ENCODE measurements at places on chromosomes 16 and 17.

DNA sequence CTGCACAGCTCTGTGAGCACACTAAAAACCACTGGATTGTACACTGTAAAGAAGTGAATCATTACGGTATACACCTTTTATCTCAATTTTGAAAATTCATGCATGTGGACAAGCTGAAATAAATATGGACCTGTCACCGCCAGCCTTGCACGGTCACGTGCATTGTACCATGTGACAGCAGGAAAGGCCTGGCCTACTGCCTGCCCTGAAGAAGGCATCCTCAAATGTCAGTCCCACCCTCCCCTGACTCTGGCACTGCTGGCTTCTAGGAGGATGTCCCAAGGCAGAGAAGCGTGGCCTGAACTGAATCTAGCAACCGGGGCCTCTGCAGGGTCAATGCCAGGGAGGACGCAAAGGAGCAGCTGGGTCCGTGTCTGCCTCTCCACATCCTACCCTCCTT is 34.6 kb downstream of the SLC38A8 start:
- no peak for DNase-seq

DNA sequence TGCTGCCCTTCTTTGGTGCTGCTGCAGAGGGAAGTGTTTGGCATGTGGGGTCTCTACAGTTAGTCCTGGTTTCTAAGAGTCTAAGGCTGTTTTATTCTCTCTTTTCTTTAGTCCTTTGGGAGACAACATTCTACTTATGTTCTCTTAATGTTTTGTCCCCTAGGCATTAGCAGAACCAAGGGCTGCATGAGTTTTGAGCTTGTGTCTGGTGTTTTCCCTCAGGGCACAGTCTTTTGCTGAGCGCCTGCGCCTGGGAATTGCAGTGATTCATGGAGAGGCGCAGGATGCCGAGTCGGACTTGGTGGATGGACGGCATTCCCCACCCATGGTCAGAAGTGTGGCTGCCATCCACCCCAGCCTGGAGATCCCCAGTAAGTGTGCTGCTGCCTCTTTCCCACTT is 41.1 kb upstream of the SLC5A10 start:
- DNase-seq: no peak

- no peak for DNase-seq
These were observed 186.3 kb upstream of the GSE1 start for GRCh38 chr16:85426806-85427205.

DNA sequence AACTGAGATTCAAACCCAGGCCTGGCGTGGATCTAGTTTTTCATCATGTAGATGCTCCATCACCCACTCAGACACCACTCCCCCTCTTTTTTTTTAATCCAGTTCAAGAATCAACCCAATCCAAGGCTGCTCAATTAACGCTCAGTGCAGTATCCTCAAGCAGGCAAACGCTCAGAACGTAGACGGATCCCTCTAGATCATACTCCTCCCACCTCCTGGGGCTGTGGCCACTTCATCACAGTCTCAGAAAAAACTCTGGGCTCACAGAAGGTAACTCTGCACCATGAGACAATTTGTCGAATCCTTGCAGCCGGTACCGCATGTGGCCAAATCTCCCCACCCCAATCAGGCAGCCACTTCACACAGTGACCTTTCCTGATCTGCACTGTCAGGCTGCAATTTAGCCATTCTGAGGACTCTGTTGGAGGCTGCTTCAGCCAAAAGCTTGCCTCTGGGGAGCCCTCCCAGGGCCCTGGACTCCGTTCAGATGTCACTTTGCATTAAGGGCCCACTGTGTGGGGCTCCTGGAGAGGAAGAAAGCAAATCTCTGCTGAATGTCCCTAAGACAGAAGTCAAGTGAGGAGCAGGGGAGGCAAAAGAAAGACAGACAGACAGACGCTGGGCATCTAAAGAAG is 183.5 kb downstream of the XYLT1 start:
- DNase-seq: no peak

DNA sequence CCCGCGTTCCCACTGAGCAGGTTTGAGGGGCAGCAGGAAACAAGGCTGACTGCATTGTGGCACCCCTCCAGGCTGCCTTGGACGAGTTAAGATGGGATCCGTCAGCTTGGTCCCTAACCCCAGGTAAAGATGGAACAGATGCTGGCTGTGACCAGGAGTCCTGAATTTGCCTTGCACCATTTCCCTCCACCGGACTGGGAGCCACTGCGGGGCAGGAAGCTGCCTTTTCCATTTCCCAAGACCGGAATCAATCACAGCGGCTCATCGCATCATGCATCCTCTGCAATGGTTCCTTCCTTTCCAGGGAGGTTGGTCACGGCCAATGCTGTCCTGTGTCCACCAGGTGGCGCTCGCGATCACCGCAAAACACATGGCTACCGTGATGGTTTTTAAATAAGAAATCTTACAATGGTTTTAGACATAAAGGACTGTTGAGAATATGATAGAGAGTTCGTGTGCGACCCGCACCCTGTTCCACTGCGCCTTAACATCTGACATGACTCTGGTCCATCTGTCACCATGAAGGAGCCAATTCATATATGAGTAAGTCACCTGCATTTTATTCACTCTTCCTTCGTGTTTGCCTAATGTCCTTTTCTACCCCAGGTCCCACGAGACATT is 6.8 kb upstream of the MEAK7 start:
- DNase-seq: peak; percentile 83

DNA sequence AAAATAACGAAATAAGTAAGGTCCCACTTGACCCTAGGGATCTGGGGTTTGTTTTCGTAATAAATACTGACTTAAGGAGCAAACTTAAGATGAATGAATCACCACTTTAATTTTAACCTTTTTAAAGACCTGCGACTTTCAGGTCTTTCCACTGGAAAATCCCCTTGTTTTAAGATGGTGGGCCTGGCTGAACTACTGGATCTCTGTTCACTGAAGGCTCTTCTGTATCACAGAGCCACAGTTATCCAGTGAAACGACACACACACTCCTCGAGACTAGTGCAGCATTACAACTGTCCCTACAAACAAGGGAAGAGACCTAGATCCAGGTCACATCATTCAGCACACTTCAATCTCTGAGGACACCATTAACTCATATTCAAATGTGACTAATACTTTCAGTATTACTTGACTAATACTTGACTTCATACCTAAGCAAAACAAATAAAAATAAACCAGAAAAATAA is 299.0 kb downstream of the CEP112 start:
- DNase-seq: no peak

DNA sequence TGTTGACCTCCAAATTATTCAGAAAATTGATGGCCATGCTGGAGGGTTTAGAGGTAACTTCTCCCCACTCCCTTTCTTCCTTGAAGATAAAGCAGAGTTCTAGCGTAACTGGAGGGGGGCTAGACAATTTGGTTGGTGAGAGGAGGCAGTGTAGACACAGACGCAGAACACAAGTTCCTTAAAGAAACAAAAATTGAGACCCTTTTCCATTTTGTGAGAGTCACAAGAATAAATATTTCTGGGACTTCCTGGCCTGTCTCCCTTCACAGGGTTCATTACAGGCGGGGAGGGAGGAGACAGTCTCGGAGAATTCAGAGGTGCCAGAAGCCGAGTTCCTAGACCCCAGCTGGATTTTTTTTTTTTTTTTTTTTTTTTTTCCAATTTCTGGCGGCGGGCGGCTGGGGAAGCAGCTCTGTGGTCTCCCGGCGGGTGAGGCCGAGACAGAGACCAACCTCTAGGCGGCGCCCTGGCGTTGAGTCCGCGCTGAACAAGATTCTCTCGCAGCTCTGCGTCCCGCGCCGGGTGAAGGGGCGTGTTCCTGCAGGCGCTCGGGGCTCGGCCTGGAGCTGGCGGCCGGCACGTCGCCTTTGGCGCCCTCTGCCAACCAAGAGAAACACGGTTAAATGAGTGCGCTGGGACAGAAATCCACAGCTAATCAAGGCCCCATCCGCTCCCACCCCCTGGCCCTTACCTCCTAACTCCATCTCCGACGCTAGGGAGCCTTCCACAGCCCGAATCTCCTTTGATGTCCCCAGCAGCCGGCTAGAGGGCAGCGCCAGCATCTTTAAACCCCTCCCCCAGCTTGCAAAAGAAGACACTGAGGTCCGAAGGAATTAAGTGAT is 10.2 kb upstream of the HOXB9 start:
- peak; percentile 52 for DNase-seq

DNA sequence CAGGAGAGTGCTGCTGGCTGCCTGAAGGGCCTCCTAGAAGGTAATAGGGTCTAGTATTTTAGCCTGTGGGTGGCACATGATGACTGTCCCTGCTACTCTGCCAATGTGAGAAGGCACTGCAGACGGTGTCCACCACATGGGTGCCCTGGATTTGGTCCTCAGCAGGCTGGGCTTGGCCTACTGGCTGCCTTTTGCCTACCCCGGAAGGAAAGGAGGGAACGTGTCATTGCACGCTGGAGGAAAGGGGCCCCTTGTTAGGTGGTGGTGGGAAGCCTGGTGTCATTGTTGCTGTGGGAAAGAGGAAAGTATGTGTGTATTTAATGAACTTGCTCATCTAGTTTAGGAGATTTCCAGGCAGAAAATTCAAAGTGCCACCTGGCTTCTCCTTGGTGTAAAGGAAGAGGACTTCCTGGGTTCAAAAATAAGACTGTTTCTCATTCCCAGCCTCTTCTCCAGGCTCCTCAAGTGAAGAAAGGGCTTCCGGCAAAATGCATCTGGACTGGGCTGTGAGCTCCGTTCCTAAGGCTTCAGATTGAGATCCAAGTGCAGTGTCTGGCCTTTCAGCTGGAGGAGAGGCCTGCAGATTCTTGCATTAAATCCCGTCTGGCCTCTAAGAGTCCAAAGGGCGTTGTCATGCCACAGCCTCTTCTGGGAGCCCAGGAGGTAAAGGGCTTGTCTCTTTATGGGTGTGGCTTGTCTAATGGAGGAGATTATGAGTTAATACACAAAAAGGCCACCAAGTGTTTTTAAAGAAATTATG is 55.1 kb downstream of the RPTOR start:
- DNase-seq: no peak

- no peak for DNase-seq
These were observed 1.8 kb upstream of the RBFOX3 start for GRCh38 chr17:79612468-79613194.

DNA sequence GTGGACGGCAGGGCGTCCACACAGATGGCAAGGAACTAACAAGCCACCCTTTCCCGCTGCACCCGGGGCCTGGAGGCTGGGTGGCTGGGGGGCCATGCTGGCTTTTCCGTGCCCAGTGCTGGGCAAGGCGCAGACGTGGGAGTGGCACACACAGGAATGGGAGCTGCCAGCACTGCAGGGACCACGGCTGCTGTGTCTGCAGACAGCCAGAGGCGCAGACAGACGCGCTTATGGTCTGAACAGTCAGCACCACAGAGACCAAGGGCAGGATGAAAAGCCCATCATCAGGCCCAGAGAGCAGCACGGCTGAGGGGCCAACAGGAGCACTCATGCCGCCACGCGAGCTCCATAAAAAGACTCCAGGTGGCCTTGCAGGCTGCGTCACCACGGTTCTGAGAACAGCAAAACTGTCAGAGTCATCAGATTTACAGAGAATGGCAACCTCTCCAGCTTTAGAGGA is 24.0 kb downstream of the PDIA2 start:
- DNase-seq: no peak

All from heart right ventricle (tissue), 16 donors.